ENCODE measurements at places on chromosomes 6 and 20. TPM values are rescaled to one million over a fixed set of nuclear protein-coding genes. Genes with fewer than 3 reads are reported as not detected.

The EBF4 gene
- total RNA-seq, result 14.4 TPM

The HTR1E gene
- 1.9 TPM for total RNA-seq

The WFDC12 gene
- total RNA-seq, result not detected

The STMND1 gene
- total RNA-seq, result 6.3 TPM

The TCF19 gene
- total RNA-seq, result 6.5 TPM

The SLC17A3 gene
- total RNA-seq, result 6.7 TPM

The MYCT1 gene
- total RNA-seq, result 3.1 TPM

The TINAG gene
- 0.24 TPM for total RNA-seq

The OR12D3 gene
- total RNA-seq, result 3.6 TPM

The SLC22A2 gene
- total RNA-seq, result 1.9 TPM

The KIF25 gene
- total RNA-seq, result not detected

The RIPOR3 gene
- 1.9 TPM for total RNA-seq

The ADGRF1 gene
- 4.6 TPM for total RNA-seq

The UBE2C gene
- total RNA-seq, result 3.6 TPM

The DEFB124 gene
- not detected for total RNA-seq

The POU5F1 gene
- 4.1 TPM for total RNA-seq

The GTSF1L gene
- total RNA-seq, result not detected

The WFDC2 gene
- 9.9 TPM for total RNA-seq

The BMP6 gene
- 144 TPM for total RNA-seq

The SYTL3 gene
- 1.7 TPM for total RNA-seq

The PEX3 gene
- 20.5 TPM for total RNA-seq

The C6orf132 gene
- total RNA-seq, result 6.0 TPM

The MUC21 gene
- total RNA-seq, result not detected
